ENCODE measurements at places on chromosomes 5 and 9. TPM values are rescaled to one million over a fixed set of nuclear protein-coding genes. Genes with fewer than 3 reads are reported as not detected.

DNA sequence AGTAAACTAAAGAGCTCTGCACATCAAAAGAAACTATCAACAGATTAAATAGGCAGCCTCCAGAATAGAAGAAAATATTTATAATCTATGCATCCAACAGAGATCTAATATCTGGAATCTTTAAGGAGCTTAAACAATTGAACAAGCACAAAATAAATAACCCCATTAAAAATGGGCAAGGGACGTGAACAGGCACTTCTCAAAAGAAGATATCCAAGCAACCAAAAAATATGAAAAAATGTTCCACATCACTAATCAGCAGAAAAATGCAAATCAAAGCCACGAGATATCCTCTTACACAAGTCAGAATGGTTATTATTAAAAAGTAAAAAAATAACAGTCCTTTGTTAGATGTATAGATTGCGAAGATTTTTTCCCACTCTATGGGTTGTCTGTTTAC lies 109.1 kb upstream of the TRPC7 start:
- H3K27me3 ChIP-seq: no peaks in the 10 kb centered on the region
- H3K27ac ChIP-seq: no peak overlapping the region
- H3K4me1 ChIP-seq: no peaks in the 10 kb centered on the region
- no peak overlapping the region for H3K4me3 ChIP-seq
- no peaks in the 10 kb centered on the region for H3K36me3 ChIP-seq
- no peak for DNase-seq

DNA sequence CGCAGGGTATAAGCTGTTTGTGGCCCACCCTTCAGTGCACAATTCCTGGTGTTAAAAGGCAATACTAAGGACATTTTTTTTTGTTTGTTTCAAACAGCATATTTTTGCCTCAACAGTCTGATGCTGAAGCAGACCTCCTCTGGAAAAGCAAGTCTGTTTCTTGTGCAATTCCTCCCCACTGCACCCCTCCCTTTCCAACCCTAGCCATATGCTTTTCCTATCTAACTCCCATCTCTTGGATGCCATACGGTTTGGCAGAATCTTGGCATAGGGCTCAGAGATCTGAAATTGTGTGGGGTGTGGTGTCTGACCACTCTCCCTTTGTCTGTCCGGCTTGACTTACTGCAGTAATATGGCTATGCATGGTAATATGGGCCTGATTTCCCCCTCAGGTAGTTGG lies 161.6 kb downstream of the TMEM38B start:
- H3K36me3 ChIP-seq: no peaks in the 10 kb centered on the region
- H3K4me3 ChIP-seq: no peak overlapping the region
- peaks cover 23% of the 10 kb centered on the region for H3K4me1 ChIP-seq
- no peaks in the 10 kb centered on the region for H3K27me3 ChIP-seq
- no peak for DNase-seq

DNA sequence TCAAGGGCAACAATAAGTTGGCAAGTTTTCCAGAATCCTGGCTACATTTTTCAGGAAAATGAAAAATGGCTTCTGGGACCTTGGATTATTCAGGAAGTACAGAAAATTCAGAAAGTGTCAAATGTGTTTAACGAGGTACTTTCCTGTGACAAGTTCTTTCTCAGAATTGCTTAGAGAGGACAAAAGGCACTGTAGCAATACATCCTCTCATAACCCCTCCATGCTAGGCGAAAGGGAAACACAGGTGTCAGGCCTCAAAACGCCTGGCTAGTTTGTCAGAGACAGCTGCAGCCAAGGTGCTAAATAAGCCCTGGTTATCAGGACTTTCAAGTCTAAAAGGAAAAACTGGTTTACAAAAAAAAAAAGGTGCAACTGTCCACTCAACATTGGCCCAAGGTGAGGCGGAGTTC lies 115.2 kb downstream of the GNAQ start:
- no peak for DNase-seq
- no peaks in the 10 kb centered on the region for H3K27me3 ChIP-seq
- H3K27ac ChIP-seq: peak overlapping the region; percentile 50
- H3K36me3 ChIP-seq: peaks cover 41% of the 10 kb centered on the region

GRCh38 chr5:73638344-73639095 lies 12.5 kb downstream of the ARHGEF28 start:
- no peaks in the 10 kb centered on the region for H3K4me1 ChIP-seq
- H3K27me3 ChIP-seq: peaks cover 5% of the 10 kb centered on the region
- no peak for DNase-seq
- no peak overlapping the region for H3K4me3 ChIP-seq
- H3K27ac ChIP-seq: no peak overlapping the region

The CAMK4 gene
- polyA plus RNA-seq: 134 TPM

The SPEF2 gene
- polyA plus RNA-seq: 10.6 TPM

The ASB6 gene
- polyA plus RNA-seq: 14.8 TPM

Measured in naive thymus-derived CD8-positive, alpha-beta T cell (primary cell).